Glomerular endothelial cell (primary cell): ENCODE measurements at places on chromosomes 6 and 20.
A peak's percentile ranks its signal among the peaks of the same experiment; 100 is the strongest.

GRCh38 chr20:56463428-56463827, 5.0 kb upstream of the RTF2 start:
- DNase-seq: no peak

DNA sequence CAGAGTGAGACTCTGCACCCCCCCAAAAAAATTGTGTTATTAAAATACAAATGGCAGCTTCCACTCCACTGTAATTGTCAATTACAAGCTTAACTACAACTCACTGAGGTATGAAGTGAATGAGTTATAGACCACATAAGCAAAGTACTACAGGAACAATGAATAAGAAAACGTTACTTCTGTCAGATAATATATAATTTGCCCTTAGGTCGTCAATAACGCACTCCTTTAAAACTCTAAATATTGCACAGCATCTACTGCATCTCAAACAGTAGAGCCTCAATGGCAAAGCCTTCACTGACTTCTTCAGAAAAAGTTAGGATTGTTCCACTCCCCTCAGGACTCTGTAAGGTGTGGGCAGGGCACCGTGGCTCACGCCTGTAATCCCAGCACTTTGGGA, 2.0 kb upstream of the HBS1L start:
- no peak for DNase-seq

DNA sequence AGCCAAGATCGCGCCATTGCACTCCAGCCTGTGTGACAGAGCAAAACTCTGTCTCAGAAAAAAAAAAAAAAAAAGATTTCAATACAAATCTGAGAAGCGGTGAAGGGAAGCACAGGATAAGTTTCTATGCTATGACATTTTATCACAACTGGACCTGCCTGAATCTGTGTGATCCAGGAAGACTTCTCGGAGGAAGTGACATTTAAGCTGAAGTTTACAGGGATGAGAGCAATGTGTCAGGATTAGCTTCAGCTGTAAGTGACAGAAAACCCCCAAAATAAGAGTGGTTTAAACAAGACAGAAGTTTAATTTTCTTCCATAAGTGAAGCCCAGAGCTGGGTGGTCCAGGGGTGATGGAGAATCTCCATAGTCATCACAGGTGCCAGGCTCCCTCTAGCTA, 33.4 kb upstream of the MRPS18A start:
- DNase-seq: no peak

DNA sequence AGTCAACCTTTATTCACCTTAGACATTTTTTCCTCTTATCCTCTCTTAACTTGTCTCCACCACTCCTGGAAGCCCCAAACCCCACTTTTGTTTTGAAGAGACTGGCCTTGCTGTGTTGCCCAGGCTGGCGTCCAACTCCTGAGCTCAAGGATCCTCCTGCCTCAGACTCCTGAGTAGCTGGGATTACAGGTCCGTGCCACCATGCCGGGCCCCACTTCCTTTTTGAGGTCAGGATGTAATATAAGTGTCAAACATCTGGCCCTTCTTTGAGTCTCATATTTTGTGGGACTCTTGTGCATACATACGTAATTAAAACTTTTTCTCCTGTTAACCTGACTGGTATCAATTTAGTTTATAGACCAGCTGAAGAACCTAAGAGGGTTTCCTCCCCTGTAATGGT, 1.4 kb upstream of the CDK19 start:
- no peak for DNase-seq

DNA sequence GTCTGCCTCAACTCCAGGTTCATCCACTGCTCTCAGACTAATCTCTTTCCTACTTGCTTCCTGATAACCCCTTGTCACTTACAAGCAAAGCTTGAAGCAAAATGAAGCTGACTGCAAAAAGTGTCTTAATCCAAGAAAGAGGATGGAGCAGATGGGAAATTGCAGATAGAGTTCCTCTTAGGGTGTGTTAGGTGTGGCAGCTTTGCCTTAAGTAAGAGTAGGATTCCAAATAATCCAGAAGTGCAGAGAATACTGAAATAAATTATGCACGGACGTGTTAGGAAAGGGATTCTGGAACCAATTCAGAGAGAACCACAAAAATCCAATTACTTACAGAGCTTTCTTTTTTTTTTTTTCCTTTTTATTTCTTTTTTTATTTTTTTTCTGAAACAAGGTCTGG, 6.1 kb upstream of the RPL7L1 start:
- no peak for DNase-seq

DNA sequence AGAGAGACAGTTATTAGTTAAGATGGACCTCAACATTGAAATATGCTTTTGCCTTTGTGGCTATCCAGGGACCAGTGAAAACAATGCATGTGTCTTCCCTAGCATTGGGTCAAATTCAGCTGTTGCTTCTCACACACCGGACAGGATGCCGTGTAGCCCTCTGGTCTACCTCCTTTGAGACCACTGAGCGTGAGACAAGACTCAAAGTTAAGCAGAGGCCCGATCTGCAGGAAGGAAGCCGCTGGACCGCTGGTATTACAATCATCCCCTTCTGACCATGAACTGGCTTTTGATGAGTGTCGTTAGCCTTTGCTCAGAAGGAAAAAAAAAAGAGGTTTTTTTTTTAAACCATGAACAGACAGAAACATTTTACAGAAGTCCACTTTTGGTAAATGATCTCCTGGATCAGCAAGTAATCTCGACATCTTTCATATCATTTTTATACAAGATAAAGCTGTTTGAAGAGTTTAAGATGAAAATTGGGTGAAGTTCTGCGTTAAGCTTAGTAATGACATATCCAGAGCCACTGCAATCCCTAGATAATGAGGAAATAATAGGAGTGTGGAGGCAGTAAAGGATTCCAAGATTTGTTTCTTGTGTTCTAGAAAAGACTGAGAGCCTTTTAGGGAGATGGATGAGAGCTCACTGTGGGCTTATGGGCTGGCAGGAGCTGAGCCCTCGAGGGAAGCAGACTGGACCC, 622.8 kb downstream of the QKI start:
- DNase-seq: no peak

DNA sequence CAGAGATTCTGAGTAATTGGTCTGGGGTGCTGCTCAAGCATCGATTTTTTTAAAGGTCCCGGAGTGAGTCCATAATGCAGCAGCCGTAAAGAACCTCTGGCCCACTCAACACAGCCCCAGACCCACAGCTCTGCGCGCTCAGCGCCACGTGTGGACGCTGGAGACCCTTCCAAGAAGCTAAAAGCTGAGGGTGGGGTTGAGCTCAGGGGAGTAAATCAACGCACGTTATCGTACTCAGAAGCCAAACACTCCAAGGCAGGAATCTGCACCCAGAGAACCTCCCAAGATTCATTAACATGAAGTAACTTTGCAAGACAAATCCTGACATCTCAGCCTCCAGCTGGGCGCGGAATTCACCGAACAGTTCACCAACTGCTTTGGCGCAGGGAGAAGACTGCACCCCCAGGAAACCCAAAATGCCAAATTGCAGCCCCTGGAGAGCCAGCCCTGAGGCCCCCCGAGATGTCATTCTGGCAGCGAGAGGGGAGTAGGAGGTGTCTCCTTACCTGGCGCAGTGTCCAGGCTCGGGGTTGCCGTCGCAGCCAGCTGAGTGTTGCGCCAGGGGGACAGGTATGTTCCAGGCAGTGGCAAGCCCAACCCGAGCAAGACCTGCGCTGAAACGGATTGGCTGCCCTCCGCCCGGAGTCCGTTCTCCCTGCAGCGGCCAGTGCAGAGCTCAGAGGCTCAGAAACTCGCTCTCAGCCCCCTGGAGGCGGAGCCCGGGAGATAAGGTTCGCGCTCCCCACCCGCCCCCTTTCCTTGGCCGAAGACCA, at the start of gene COL21A1:
Gene COL21A1, minus strand, starts transcription at position 700 of the 773 bp plus-strand sequence. CDS start 64,962 bp downstream, outside the sequence.
- no peak for DNase-seq

GRCh38 chr6:142827369-142827768, 117.6 kb downstream of the HIVEP2 start:
- peak; percentile 77 for DNase-seq

- DNase-seq: no peak
These were observed 48.1 kb upstream of the GCLC start for GRCh38 chr6:53593001-53593488.
